AG20443 (cell line): ENCODE measurements at places on chromosomes 7 and 10.

- DNase-seq = no peak
Measured at GRCh38 chr7:150901160-150902035, 49.1 kb downstream of the AOC1 start.

DNA sequence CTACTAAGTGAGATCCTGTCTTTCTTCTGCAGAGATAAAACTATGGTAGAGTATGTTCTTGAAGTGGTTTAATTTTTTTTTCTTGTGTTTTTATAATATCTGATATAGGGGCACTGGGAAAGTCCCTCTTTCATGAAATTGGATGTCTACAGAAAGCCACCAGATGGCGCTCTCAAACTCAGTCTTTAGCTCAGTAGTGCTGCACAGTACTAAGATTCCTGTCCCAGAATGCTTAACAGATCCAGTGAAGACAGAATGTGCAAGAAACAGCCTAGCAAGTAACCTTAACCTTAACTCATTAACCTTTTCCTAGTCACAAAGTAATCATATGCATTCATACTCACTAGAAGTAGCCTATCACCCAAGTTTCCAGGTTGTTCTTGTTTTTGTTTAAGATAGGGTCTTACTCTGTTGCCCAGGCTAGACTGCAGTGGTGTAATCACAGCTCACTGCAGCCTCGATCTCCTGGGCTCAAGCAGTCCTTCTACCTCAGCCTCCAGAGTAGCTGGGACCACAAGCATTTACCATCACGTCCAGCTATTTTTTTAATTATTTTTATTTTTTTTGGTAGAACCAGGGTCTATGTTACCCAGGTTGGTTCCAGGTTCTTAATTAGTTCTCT is 56.7 kb downstream of the IDE start:
- DNase-seq = peak; percentile 74

GRCh38 chr10:77712207-77712606 is 74.6 kb upstream of the KCNMA1 start:
- DNase-seq = no peak

DNA sequence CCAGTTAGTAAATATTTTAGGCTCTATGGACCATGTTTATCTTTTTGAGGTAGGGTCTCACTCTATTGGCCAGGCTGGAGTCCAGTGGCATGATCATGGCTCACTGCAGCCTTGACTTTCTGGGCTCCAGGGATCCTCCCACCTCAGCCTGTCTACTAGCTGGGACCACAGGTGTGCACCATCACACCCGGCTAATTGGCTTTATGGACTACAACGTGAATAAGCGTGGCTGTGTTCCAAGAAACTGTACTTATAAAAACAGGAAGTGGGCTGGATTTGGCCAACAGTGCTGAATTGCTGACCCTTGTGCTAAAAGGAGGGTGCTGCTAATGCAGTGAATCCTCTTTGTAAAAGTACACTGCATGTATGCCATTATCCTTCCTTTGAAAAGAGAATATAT is 111.7 kb upstream of the CDK13 start:
- no peak for DNase-seq

DNA sequence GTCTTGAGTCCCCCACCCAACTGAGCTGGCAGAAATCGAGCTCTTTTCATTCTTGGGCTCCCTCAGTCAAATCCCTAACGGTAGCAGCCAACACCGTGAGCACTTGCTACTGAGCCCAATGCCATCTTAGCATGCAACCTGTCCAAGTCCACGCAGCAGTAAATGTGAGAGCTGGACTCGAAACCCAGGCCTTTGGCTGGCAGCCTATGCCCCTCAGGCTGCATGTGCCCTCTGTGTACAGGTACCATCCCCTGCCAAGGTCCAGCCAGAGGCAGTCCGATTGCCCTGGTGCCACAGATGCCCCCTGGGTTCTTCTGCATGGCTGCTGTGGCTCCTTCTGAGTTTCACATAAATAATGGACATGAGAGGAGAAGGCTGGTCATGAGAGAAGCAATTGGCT is 1.2 kb upstream of the TMEM273 start:
- DNase-seq = no peak

DNA sequence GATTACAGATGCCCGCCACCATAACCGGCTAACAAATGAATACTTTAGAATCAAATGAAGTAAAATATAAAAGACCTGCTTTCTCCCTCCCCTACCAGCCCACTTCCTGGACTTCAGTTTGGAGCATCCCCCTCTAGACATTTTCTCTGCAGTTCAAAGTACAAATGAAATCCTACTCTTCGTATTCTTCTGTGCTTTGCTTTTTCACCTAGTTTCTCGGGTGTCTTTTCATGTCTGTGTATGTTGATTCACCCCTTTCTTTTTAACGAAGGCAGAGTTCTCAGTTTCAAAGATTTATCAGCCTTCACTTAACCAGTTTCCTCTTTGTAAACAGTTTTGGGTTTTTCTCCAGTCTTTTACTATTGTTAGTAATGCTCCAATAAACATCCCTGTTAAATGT is 145.9 kb upstream of the STK17A start:
- no peak for DNase-seq

DNA sequence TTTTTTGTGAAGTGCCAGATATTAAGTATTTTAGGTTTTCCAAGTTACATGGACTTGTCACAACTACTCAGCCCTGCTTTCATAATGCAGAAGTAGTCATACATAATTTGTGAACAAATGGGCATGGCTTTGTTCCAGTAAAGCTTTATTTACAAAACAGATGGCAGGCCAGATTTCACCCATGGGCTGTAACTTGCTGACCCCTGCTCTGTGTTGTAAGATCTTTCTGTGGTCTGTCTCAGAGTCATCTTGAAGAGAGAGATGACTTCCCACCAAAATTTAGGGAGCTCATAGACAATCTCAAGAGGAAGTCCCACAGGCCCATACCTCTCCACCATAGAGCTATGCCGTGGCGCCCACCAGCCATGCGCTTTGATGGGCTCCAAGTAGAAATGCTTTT is 616.1 kb downstream of the LRMDA start:
- no peak for DNase-seq

DNA sequence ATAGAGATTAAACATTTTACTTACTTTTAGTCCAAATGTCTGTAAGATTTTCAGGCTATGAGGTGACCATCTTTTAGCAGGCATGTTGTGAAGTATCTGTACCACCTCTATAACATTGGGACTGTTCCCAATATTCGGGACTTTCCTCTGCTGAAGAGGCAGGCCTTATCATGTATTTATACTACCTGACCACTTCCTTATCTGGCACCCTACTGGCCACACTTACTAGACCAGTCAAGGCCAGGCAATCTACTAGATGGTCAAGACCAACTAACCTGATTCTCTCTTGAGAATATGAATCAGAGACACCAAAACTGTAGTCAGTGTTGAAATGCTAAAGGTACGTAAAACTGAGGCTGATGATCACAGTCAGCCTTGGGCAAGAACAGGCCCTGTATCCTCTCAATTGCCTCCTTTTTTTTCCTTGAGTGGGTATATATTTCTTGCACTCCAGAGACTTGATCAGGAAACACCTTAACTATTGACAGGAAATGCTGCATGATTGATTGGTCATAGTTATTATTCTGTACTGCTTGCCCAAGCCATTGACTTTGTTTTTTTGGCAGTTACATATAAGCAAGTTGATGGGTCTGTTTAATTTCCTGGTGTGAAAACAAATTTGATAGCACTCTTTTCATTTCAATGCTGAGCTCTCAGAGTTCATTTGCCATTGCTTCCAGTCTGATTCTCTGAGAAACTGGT is 5.2 kb upstream of the PRKAR2B start:
- DNase-seq = no peak

- DNase-seq = no peak
Measured at GRCh38 chr7:35253460-35253709, 515 bp downstream of the TBX20 start.

DNA sequence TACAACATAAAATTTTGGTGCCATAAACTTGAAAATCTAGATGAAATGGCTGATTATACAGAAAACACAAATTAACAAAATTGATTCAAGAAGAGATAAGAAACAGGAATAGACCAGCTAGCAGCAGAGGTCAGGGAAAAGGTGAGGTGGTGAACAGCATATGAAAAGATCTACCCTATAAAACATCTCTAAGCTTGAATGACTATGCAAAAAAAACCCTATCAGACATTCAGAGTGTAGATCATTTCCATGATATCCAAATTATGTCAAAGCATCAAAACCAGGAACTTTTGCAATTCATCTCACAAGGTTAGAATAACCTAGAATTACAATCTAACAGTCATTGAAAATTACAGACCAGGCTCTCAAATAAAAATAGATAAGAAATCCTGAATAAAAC is 14.6 kb upstream of the BPGM start:
- DNase-seq = no peak

DNA sequence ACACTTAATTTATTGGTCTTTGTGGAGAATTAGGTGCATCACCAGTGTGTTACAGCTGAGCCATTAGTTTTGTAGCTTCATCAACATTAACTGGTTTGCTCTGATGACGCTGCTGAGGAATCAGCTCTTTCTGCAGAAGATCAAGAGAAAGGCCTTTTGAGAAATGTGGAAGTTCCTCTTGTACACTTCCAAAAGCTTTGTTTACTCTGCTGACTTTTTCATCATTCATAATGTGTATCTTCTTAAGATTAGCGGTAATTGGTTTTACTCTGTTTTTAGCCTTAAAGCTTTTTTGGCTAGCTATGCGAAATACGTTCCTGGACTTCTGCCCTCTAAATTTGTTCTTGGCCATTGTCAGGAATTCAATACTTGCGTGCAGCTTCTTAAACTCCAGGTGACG is 8.2 kb upstream of the PHYH start:
- DNase-seq = no peak

- no peak for DNase-seq
Measured at GRCh38 chr7:2518737-2519118, 846 bp upstream of the LFNG start.

DNA sequence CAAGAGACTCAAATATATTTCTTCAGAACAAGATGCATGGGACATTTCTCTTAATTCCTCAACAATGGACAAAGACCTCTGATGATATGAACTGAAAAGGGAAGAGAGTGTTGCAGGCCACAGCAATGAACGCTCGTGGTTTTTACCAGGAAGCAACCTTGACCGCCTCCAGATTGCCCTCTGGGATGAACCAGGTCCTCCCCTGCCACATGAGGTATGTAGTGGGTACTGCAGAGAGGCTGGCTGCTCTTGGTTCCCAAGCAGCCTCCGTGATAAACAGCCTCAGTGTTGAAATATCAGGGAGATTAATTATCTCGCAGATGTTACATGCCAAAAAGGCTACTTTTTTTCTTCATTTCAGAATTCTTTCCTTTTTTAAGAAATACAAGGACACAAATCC is 338.8 kb downstream of the ELMO1 start:
- DNase-seq = no peak

GRCh38 chr7:90938371-90938770 is 325.9 kb upstream of the FZD1 start:
- DNase-seq = no peak

DNA sequence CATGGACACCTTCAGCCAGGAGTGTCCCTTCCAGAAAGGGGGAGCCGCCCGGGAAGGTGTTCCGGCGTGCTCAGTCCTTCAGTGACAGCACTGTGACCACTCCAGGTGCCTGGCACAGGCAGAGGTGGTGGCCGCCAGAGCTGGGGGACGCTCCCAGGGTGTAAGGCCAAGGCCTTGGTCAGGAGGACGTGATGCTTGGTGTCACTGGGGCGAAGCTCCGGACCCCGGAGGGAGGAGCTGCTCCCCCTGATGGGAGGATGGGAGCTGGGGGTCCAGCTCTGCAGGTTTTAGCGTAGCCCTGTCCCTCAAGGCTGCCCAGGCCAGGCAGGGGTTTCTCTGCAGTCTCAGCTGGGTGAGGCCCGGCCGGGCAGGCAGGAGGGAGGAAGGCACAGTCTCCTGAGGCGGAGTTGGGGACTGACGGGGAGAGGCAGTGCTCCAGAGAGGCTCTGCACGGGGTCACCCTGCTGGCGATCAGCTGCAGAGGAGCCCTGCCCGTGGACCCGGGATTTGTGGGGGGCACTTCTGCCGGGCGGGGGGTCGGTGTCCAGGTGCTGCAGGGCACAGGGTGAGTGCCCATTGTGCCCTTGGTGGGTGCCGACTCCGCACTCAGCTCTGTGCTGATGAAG is 56.5 kb upstream of the DNAJB6 start:
- DNase-seq = no peak

DNA sequence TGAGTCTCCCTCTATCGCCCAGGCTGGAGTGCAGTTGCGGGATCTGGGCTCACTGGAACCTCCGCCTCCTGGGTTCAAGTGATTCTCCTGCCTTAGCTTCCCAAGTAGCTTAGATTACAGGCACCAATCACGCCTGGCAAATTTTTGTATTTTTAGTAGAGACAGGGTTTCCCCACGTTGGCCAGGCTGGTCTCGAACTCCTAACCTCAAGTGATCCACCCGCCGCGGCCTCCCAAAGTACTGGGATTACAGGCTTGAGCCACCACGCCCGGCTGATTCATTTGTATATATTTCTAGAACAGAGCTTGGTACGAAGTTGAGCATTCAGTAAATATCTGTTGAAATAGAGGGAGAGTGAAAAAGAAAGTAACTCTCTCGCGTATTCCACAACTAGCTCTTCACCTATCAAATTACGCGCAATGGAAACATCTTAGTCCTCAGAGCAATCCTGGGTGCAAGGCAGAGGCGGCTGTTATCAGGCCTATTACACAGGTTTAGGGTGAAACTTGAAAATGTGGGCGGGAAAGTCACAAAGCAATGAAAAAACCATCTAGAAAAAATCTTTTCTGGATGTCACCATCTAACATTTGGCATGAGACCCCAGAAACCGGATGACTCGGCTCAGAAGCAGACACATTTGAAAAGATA is 707 bp upstream of the GHITM start:
- DNase-seq = peak; percentile 21

DNA sequence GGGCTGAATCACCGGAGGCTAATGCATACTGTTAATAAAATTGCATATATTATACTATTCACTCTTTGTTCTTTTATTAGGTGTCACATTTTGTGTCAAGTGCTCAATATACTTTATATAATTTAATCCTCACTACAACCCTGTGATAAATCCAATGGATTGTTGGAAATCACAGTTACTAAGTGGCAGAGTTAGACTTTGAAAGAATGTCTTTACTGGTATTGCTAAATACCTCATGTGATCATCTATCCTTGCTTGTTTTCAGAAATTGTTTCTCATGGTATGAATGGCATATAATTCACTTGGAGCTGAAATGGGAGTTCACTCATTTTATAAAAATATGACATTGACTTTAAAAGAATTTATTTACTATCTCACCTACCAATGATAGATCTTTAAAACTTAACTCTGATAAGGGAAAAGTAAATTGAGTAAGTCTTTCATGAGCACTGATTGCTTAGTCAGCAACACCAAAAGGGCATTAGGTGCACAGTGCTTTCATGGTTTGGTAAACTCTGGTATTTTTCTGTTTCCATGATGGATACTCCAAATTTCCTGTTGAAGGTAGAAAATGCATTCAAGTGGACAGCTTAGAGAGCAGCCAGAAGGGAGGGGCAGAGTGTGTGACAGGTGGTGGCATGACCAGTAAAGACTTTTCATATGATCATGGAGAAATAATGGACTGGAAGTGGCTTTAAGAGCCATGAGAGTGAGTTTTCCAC is 22.6 kb downstream of the ENKUR start:
- no peak for DNase-seq

GRCh38 chr7:100127866-100128636 is 1.3 kb downstream of the MBLAC1 start:
- no peak for DNase-seq

GRCh38 chr10:101903827-101904550 is 60.4 kb upstream of the KCNIP2 start:
- DNase-seq = no peak

GRCh38 chr7:64888561-64888900 is 14.5 kb upstream of the ZNF273 start:
- DNase-seq = peak; percentile 21
